AG04450 (cell line): ENCODE measurements at places on chromosomes 16 and 17.

- DNase-seq, result no peak
These were observed 6.3 kb upstream of the MNT start for GRCh38 chr17:2406903-2407790.

GRCh38 chr16:88758227-88758943 is 26.6 kb downstream of the PIEZO1 start:
- no peak for DNase-seq

DNA sequence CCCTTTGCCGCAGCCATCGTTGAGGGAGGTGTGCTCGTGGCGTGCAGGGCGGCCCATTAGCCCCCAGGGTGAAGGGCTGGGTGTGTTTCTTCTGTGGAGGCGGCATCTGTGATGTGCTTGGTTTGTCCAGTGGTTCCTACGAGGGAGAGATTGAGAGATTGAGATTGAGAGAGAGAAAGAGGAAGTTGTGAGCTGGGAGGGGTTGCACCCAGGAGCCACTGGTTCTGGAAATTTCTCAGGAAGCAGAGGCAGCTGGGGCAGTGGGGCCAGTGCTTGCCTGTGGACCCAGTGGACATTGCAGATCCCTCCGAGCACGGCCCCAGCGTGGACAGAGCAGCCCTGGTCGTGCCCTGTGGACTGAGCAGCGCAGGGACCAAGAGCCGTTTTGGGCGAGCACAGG is 72.0 kb upstream of the ZNF750 start:
- no peak for DNase-seq

DNA sequence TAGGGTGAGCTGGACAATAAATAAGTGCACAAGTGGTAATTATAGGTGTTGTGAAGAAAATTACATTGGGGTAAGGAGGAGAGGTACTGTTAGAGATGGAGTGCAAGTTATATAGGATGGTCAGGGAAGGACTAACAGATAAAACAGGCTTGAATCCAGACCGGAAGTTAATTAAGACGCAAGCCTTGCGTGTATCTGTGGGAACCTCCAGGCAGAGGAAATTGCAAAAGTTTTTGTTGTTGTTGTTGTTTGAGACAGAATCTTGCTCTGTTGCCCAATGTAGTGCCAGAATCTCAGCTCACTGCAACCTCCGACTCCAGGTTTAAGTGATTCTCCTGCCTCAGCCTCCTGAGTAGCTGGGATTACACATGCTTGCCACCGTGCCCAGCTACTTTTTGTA is 2.4 kb upstream of the ZNF18 start:
- no peak for DNase-seq

DNA sequence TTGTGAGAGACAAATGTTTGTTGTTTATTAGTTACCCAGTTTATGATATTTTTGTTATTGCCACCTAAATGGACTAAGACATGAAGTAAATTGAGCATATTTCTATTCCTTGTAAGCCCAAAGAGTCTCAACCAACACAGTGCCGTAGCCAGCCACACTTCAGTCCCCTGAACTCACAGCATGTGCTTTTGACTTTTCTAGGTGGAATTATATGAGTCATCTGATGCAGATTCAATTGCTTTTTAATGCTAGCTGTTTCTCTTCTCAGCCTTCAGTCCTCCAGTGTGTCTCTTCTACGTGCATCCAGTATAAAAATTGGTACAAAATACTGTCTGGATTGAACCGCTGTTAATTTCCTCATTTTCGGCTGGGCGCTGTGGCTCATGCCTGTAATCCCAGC is 39.0 kb downstream of the IQCK start:
- DNase-seq, result no peak

DNA sequence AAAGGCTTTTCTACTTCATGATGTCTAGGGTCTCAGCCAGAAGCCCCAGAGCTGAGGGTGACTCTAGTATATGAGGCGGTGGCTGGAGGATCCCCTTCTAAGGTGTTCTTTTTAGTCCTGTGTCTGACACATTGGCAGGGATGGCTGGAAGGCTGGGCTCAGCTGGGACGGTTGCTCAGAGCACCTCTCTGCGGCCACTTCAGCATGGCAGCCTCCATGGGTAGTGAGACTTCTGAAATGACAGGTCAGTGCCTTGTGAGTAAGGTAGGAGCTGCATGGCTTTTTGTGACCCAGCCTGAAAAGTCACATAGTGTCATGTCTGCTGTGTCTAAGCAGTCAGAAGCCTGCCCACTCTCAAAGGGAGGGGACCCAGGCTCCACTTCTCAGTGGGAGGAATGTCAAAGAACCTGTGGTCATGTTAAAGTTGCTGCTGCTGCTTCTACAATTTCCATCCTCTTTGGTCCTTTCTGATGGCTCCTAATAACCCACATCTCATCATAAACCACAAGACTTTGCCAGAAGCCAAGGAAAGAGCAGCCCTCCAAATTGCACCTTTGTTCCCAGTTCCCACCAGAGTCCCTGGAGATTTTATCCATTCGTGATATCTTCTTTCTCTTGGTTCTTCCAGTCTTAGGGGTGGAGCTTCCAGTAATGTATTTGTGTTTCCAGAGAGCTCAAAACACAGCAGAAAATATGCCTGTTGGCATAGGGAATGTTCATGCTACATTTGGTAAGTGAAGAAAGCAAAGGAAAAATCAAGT is 15.4 kb upstream of the KCNG4 start:
- no peak for DNase-seq

DNA sequence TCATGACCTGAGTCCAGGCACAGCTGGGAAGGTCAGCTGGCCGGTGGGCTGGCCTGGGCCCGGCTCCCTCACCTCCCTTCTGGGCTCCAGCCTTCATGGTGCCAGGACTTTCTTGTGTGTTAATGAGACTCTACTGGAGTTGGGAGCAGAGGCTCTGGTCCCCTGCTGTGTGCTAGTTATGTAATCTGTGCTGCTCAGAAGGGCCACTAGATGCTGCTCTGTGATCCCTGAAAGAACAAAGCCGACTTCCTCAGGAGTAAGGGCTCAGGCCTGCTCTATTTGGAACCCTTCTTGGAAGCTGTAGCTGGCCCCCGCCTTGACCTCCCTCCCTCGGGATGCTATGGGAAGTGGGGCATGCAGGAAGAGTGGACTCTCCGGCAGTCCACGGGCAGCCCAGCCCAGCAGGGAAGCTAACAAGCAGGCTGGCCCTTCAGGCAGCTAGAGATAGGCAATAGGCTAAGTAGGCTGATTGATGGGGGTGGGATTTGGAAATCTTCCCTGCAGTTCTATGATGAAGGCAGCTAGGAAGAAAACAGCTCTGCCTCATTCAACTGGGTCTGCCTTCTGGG is 3.3 kb upstream of the CDK5R1 start:
- no peak for DNase-seq

- DNase-seq, result no peak
These were observed 116.8 kb downstream of the ENGASE start for GRCh38 chr17:79191270-79191934.

GRCh38 chr16:6573577-6573976 is 759.1 kb upstream of the RBFOX1 start:
- DNase-seq, result no peak

DNA sequence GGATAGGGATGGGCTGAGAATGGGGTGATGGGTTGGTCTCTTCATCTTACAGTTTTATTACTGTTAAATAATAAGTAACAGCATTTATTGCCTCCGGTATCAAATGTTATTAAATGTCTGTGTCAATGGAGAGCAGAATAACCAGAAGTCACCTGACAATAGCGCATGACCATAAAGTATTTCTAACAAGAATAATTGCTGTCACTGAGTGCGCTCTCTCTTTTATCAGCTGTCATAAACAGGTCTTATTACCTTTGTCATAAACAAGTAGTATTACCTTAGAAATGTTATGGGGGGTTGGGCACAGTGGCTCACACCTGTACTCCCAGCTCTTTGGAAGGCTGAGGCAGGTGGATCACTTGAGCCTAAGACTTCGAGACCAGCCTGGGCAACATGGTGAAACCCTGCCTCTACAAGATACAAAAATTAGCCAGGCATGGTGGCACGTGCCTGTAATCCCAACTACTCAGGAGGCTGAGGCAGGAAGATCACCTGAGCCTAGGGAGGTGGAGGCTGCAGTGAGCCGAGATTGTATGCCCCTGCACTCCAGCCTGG is 120.6 kb downstream of the MAP2K6 start:
- no peak for DNase-seq

- no peak for DNase-seq
These were observed 29.6 kb downstream of the CLUAP1 start for GRCh38 chr16:3530371-3530914.

DNA sequence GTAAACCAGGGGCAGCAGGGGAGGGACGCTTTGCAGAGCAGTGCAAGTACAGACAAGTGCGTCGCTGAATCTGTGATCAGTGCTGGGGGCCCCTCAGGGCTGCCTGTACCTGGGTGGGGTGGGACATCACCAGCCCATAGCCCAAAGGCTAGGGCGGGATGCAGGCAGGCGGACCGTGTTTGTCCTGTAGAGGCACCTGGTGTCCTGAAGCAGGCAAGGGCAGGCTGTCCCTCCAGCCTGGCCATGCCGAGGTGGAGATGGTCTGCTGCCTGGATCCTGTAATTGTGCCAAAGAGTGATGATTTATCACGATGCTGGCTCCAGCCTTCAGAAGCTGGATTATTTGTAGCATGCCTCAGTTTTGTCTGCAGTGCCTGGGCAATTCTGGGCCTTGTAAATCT is 137.9 kb upstream of the GSE1 start:
- DNase-seq, result no peak

- DNase-seq, result no peak
These were observed 147.4 kb upstream of the SDK2 start for GRCh38 chr17:73791631-73792030.

- no peak for DNase-seq
These were observed 1.3 kb upstream of the TNFRSF17 start for GRCh38 chr16:11963706-11964105.

- no peak for DNase-seq
These were observed 55.7 kb downstream of the SOX9 start for GRCh38 chr17:72176516-72176851.

GRCh38 chr17:8621585-8621984 is 8.9 kb downstream of the MYH10 start:
- no peak for DNase-seq
